Right renal cortex interstitium (tissue), 3 donors: ENCODE measurements at places on chromosomes 5 and 9.

- DNase-seq, result no peak
These were observed 257.9 kb upstream of the ADAMTS16 start for GRCh38 chr5:4882186-4882585.

DNA sequence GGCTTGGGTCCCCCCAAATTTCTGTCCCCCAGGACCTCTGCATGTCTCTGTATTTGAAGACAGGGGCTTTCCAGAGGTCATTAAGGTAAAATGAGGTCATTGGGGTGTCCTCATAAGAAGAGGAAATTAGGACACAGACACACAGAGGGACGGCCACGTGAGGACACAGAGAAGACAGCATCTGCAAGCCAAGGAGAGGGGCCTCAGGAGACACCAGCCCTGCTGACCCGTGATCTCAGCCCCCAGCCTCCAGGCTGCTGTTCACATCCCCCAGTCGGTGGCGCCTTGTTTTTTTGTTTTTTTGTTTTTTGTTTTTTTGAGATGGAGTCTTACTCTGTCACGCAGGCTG, 1.2 kb upstream of the CCDC183 start:
- DNase-seq, result no peak

- DNase-seq, result no peak
These were observed 14.2 kb upstream of the ZNF608 start for GRCh38 chr5:124760608-124761007.

DNA sequence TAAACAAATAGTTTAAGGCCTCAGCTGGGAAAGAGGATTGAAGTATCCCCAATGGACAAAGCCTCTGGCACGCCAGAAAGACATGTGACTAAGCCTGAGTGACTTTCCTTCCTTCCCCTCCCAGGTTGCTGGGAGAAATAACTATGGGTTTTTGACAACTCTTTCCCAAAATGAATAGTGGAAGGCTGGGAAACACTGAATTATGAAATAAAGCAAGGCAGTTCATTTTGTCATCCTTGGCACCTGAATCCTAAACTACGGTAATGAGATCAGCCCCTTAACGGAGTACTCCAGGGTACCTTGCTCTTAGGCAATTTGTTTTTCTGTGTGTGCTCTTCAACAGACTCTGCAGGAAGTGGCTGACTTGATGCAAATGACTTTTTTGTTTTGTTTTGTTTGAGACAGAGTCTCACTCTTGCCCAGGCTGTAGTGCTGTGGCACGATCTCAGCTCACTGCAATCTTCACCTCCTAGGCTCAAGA, 75.2 kb downstream of the LMNB1 start:
- no peak for DNase-seq

DNA sequence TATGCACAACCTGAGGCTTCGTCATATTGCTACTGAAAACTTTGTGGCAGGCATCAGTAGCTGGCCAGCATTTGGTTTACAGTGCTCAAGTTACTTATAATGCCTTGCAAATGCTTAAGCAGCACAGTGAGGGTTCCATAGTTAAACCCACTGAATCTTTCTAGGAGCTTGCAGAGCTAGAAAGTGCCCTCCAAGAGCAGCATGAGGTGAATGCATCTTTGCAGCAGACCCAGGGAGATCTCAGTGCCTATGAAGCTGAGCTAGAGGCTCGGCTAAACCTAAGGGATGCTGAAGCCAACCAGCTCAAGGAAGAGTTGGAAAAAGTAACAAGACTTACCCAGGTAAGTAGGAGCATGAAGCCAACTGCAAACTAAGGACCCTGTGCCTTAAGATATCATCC, 60.9 kb downstream of the CNTRL start:
- DNase-seq, result no peak

- no peak for DNase-seq
These were observed 227.9 kb upstream of the KLF9 start for GRCh38 chr9:70642341-70642740.

DNA sequence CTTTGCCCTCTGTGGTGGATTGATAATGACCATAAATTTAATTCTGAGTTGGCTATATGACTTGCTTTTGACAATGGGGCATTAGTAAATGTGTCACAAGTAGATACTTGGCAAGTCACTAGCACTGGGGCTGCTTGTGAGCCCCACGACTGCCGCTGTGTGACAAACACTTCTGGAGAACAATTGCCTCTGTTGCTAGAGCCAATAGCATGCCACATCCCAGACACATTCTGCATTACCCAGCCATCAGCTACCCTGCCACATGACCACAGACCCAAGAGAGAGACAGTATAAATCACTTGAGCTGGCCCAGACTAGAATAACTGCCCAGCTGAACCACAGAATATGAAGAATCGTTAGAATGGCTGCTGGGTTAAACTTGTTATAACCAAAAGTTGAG, 753.2 kb upstream of the DMAC1 start:
- no peak for DNase-seq

DNA sequence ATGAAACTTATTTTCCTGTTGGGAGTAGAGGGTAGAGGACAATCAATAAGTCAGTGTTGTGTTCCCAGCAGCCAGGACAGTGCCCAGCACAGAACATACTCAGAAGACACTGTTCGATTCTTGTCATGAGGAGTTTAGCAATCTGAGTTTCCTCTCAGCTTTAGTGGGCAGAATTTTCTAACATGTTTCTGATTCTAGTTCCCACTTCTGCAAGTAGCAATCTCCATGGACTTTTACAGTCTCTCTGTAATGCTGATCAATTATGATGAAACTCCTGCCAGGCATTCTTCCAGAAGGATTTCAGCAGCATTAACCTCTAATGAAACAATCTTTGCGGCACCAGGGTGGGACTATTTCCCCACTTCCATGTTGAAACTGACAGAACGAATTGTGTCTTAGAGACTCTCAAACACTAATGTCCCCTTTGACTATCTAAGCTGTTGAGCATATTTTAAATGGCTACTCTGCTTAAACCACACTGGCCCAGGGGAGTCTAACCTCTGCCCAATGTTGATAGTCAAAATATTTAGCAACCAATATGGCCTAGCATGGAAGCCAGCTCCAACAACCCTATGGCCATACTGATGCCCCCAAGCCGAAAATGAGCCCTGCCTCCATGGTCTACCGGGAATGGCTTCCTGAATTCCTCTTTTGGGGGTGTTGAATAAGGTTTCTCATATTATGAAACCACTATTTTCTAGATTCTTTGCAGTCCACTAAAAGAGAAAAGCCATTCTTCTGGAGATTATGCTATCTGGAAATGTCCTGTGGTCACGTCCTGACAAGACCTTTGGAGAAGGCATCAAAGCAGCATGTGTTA, 484.3 kb downstream of the BNC2 start:
- no peak for DNase-seq

DNA sequence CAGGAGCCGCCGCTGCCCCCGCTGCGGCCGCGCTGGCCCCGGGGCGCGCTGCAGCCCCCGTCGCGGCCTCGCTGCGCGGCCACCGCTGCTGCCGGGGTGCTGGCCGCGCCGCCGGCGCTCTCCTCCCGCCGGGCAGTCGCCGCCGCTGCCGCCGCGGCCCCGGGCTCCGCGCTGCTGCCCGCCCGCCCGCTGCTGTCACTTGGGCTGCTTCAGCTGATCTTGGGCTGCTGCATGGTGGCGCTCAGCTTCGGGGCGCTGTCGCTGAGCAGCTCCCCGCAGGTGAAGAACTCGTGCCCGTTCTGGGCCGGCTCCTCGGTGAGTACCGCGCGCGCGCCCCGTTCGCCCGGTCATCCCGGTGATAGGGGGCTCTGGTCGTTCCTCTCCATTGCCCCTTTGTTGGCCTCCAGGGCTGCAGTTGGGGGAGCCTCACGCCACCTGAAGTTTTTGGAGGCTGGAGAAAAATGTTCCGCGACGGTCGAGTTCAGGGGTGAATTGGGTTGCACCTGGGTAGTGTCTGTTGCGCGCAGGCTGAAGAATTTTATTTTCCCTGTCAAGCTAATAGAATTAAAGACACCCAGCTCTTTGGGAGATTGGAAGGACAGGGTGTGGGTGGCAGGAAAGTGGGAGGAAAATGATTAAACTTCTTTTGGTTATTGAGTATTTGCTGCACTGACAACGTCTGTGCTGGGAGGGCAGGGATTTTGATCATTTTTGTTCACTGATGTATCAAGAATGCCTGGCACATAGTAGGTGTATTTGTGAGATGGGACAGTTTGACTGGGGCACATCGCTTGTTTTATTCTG, 596 bp downstream of the ENTREP1 start:
- DNase-seq, result no peak

DNA sequence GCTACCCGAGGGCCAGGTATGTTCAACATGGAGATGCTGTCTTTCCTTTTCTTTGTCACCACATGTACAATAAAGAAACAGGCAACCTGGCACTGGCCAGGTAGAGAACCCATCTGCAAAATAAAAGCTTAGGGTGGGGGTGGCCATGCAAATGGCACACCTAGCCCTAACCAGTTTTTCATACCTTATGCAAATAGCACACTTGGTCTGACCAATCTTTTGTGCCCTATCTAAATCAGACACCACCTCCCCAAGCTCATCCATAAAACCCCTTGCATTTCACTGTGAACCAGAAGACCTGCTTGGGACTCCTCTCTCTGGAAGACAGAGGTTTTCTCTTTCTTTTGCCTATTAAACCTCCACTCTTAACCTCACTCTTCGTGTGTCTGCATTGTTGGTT, 33.9 kb downstream of the JAKMIP2 start:
- no peak for DNase-seq

GRCh38 chr9:121289026-121289771, 21.2 kb downstream of the GSN start:
- DNase-seq, result no peak

- DNase-seq, result no peak
These were observed 584.5 kb downstream of the TLE4 start for GRCh38 chr9:80156262-80156661.

DNA sequence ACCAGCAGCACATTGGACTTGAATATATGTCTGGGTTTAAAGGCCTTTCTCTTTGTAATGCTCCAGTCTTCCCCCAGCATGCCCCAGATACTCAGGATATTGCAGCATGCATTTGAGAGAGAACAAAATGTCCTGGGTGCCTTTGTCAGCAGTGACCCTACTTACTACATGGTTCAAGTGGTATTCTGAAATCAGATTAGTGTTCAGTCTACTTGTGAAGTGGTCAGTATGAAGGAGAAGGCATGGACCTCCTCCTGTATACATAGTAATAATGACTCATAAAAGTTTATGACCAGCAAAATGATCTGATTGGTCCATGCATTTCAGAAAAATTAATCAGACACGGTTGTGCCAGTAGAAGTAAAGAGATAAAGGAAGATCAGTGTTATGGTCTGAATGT, 25.4 kb downstream of the GPR21 start:
- no peak for DNase-seq

GRCh38 chr5:120550358-120550757, 86.3 kb downstream of the PRR16 start:
- DNase-seq, result no peak

DNA sequence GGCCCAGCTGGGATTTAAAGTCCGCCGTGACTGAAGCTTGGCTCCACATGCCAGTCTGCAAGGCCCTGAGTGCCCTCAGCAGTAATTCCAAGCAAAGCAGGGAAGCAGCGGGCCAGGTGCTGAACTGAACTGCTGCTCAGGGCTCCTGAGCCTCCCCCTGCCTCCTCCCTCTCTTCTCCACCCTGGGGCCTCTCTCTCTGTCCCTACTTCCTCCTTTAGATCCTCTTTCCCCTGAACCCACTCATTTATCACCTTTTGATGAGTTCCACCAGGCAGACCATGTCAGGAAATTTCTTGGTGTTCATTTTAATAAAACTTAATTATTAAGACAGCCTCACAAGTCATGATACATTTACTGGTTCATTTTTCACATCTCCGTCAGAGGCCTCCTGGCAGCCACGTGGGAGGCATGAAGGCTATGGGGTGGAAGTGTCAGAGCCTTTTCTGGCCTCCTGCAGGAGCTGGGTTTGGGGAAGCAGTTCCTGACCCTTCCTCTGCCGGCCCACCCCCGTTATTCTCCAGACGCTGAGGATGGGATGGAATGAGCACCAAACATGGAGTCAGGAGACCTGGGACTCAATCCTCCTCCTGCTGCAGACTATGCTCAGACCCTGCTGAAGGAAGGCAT, 32.2 kb upstream of the KCNIP1 start:
- DNase-seq, result no peak

DNA sequence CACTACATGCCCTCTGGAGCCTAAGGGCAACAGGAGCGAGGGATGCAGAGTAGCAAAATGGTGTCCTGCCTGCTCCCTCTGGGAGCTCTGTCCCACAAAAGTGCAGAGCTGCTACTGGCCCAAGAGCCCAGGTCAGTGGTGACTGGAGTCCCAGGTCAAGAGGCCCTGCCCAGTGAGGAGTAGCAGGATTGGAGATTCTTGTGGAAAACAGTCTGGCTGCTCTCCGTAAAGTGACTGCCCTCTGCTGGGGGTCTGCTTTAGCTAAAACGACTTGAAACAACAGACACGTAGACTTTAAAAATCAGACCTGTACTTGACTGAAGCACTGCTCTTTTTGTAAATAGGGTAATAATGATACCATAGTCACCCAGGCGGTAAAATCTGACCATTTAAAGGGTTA, 917.0 kb downstream of the MAT2B start:
- no peak for DNase-seq

DNA sequence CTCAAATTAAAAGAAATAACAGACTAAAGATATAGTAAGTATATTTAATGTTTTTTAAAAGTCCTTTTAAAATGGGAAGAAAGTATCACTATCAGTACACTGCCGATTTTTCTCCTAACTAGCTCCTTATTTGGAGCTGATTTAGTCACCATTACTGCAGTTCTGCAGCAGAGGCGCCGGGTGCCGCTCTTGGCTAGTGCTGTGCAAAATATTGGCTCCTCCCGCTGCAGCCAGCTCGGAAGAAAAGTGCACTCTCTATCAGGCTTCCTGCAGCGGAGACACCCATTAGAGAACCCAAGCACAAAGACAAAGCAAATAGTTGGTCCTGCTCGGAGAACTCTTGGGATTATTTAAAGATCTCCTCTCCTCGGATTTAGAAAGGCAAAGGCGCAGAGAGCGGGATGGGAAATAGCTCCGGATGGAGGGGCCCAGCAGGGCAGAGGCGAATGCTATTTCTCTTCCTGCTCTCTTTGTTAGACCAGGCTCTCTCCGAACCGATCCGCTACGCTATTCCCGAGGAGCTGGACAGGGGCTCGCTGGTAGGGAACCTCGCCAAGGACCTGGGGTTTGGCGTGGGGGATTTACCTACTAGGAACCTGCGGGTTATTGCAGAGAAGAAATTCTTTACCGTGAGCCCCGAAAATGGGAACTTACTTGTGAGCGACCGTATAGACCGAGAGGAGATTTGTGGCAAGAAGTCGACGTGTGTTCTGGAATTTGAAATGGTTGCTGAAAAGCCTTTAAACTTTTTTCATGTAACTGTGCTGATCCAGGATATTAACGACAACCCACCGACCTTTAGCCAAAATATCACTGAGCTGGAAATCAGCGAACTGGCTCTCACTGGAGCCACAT, at the start of gene PCDHGB3:
TSS of gene PCDHGB3 (plus strand) at position 249 of the 855 bp plus-strand sequence. CDS start at position 402, 153 bp downstream.
- no peak for DNase-seq

- DNase-seq, result no peak
These were observed 192.3 kb downstream of the PALM2AKAP2 start for GRCh38 chr9:109972026-109972882.

GRCh38 chr9:89942643-89943042, 337.8 kb downstream of the GADD45G start:
- DNase-seq, result no peak
